ENCODE measurements at places on chromosomes 7 and 10.

GRCh38 chr7:137846827-137847567, at the start of gene DGKI:
TSS of gene DGKI (minus strand) at chr7:137846974.
- DNase-seq, result peak; percentile 56

- DNase-seq, result no peak
Observed at GRCh38 chr10:57983281-57983791, 284.4 kb downstream of the IPMK start.

GRCh38 chr10:47245731-47246350, 54.2 kb upstream of the GDF10 start:
- DNase-seq, result no peak

DNA sequence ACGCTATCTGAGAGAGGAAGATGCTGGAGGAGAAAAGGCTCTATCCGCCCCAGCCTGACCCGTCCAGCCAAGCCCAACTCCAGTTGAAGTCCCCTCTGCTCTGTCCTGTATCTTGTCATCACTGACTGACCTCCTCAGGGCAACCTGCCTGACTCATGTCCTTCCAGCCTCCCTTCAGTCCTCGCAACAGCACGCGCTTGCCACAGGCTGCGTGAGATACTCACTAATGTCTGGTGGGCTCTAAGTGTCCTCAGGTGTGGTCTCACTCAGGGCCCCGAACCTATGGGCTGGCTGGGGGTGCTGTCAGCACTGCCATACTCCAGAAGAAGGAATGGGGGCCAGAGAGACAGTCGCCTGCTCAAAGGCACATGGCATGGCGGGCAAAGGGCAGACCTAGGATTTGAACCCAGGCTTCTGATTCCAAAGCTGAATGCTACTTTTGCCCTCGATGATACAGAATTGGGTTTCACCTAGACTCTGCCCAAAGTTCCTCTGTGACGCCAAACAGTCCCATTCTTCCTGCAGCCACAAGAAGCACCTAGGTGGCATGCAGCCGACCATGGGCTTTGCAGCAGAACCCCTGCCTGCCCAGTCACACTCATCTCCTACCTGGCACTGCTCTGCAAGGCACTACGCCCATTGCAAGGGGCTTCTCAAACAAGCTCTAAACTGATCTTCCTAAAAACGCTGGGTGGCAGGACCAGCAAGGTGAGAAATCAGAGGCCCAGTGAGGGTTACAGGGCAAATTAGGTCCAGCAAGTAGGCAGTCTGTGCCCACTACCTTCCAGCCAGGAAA, 8.5 kb downstream of the FAM53B start:
- no peak for DNase-seq

- DNase-seq, result no peak
Observed at GRCh38 chr10:70742537-70743429, 42.4 kb downstream of the TBATA start.

- DNase-seq, result no peak
Observed at GRCh38 chr10:19902456-19902855, 86.2 kb downstream of the PLXDC2 start.

DNA sequence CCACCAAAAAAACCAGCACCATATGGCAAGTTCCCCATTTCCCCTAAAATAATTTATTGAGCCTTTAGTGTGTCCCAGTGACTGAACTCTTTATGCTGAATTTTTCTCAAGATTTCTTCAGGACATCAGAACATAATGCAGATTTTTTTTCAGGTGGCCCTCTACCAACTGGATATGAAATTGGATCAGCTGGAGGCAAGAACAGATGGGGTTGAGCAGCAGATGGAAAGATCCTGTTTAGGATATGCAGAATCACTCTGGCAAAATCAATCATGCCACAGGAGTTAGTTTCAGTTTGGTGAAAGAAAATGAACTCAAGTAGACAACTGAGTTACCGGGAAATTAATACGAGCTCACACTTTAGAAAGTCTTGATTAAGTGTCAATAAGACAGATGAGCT, 761.5 kb upstream of the C7orf33 start:
- DNase-seq, result no peak
